ENCODE measurements at places on chromosomes 5 and 9. TPM values are rescaled to one million over a fixed set of nuclear protein-coding genes. Genes with fewer than 3 reads are reported as not detected.

DNA sequence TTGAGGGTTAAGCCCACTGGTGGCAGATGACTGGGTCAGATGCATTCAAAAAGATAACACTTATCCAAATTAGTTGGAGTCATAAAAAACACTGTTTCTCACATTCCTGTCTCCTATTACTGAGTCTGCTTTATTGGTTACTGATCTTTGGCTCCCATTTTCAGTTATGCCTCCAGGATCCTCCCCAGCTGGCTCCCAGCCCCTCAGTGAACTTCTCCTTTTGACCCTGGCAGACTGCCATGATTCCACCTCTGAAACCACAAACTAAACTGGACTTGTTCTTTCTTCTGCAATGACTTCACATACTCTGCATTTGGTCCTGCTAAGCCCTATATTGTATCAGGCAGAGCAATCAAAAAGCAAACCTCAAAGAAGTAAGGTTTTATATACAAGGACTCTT is 860.8 kb upstream of the DMAC1 start:
- peak; percentile 73 for DNase-seq

GRCh38 chr5:110625376-110625999 is 101.0 kb downstream of the TMEM232 start:
- no peak for DNase-seq

DNA sequence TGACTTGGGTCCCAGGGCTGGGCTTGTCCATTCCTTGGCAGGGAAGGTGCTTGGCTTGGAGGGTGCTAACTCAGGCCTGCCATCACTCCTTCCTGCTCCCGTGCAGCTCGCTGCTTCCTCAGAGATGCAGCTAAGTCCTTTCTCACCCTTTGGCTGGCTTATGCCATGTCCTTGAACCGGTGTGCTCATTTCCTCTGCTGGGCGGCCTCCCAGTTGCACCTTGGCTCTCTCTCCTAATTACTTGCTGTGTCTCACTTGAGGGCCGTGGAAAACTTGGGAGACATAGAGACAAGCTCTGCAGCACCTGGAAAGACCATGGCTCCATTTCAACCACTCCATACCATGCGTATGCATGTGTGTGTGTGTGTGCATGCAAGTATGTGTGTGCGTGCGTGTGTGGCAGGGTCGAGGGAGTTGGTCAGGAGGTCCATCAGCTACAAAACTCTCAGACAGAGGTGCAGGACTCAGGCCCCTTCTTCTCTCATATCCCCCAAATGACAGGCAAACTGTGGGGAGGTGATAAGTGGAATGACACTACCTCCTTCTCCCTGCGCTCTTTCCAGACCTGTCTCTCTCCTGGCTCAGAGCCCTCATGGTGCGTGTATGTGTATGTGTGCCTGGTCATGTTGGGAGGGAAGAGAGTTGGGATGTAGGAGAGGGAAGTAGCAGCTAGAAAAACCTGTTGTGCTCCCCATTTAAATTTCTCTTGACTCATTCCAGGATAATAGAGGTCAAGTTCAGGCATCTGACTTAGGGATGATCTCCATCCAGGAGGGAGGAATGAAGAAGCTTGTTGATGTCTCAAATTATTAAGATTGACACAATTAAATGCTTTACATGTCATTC is 17.6 kb upstream of the MTMR12 start:
- no peak for DNase-seq

DNA sequence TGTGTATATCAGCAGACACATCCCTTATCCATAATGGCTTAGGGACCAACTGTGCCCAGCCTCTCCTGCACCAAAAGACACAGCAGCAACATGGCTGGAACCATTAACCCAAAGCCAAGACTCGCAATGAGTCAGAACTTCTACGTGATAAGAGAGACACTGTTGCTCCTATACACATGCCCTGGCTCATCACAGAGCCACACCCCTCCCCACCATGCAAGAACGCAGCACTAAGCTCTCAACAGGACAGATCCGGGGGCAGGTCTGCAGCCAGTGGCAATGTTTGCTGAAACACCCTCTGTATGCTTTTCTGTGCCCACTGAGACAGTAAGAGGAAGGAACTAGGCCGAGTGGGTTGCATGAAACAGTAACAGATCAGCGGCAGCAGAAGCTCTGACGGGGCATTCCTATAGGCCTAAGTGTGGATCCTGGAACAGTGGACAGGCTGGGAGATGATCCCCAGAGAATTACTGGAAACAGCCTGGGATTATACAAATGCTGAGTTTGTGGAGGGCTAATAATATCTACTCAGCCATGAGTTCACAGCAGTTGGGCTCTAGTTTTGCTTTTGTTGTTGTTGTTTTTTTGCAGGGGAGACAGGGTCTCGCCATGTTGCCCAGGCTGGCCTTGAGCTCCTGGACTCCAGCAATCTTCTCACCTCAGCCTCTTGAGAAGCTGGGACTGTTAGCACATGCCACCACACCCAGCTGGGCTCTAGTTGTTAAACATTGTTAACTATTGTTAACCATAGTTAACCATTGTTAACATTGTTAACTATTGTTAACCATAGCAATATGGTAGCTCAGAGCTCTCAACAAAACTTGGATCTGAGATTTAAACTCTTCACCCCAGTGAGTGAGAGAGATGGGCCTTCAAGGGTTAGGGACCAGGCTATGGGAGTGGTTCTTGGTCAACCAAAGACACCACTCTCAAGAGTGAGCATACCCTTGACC is 41.0 kb downstream of the B4GALT1 start:
- DNase-seq = no peak

DNA sequence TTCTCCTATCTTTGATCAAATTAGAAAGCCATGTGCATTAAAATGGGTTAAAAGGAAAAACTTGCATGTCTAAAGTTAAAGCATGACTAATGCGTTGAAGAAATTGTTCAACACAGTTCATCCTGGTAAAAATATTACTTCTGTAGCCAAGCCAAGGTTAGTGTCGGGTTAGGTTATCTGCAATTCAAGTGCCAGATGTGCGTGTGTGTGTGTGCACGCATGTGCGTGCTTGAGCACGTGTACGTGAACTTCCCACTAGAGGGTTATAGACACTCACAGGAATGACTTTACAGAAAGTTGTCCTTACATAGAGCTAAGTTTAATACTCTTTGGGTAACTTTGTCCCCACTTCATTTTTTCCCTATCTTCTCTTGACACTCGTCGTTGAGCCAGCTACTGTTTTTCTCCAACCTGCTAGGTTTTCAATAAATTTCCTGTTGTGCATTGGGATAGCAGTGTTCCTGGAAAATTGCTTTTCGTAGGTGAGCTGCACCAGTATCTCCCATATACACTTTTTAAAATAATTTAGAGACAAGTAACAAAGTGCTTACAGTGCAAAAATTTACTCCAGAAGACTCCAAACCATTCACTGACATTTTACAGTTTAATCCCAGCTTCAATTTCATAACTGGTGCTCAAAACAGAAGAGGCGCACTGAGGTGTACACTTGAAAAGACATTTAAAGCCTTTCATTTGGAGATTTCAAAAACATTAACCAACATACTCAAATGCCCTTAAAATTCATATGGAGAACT is 353.8 kb downstream of the NFIB start:
- DNase-seq = no peak

DNA sequence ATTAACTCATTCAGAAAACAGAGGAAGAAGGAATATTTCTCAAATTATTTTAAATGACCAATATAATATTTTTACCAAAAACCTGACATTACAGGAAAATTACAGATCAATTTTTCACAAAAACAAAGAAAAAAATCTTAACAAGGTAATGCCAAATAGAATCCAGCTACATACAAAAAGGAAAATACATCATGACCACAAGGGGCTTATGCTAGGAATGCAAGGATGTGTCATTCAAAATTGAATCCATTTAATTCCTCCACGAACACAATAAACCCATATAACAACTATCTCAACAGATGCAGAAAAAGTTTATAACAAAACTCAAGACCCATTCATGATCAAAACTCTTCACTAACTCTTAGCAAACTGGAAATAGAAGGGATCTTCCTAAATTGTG is 239.8 kb downstream of the EPB41L4A start:
- DNase-seq = no peak

DNA sequence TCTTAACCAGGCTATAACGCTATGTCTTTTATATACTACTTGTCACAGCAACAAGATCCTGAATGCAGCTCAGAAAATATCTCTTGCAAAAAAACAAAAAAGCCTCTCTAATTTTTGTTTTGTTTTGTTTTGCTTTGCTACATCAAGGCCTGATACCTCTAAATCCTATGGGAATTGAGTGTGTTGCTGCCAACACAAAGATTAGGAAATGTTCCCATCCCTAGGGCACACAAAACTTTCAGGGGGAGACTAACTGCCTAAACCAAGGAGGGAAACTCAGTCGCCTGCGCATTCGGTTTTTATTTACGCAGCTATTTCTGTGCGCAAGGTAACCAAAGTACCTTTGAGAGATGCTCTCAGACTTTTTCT is 1.7 kb downstream of the SSBP2 start:
- DNase-seq = peak; percentile 14

- no peak for DNase-seq
These were observed 16.8 kb downstream of the IRX4 start for GRCh38 chr5:1865948-1866347.

LAMC3 gene
- 3.9 TPM for total RNA-seq

LEAP2 gene
- total RNA-seq = 1.5 TPM

HEMGN gene
- total RNA-seq = 0.27 TPM

Measured in thyroid gland (tissue), 4 donors.